ENCODE measurements at places on chromosomes 2 and 18.

DNA sequence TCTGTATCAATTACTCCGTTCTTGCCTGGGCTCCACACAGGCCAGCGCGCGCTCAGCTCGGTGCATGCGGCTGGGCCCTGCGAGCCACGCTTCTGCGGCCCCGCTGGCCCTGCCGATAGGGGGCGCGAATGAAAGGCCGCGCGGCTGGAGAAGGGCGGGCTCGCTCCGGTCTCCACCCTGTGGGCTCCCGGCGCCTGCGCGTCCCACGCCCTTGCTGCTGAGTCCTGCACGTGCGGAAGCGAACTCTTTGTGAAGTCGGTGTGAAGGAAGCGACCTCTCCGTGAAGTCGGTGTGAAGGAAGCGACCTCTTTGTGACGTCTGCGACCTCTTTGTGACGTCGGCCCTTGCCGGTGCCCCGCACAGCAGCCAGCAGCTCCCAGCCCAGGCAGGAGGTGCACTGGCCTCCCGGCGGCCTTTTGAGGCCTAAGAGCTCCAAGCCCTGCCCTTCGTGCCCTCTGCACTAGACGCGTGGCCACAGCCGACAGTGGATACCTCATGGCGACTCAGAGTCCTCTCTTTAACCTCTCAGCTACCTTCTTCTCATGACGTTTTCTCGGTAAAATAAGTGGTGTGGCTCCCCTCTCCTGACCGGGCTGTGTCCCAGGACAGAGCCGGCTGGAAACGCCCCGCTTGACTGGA lies 391.9 kb upstream of the RAB6C start:
- no peak for DNase-seq

DNA sequence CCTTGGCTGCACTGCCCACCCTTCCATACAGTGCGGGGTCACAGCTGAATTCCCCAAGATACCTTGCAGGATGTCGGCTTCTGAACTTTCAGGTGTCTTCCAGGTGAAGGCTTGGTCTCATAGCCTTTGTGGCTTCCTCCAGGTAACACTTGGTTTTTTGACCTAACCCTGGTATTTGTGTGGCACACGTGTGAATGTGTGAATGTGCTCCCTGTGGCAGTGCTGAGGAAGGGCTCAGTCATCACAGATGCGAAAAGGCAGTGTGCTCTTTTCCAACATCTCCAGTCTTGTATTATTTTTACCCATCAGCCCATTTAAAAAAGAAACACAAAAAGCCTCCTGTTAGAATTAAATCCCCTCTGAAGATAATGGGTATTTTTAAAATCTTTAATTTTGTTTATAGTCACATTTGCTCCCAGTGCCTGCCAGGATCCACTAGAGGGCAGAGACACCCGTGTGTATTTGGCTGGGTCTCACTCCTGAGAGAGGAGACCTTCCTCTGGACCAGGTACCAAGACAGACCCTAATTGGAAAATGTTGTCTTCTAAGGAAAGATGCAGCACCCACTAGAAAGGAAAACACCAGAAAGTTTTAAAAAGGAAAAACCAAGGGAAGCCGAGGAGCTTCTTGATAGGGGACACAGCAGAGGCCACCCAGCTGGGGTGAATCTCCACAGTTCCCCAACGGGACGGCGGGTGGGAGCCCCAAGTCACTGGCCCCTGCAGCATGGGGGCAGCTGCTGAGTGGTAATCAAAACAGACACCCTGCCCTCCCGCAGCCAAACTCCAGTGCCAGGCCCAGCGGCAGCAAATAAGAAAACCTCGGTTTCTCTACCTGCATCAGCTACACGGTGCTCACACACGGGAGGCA lies 27.7 kb downstream of the FAM110C start:
- DNase-seq: no peak

DNA sequence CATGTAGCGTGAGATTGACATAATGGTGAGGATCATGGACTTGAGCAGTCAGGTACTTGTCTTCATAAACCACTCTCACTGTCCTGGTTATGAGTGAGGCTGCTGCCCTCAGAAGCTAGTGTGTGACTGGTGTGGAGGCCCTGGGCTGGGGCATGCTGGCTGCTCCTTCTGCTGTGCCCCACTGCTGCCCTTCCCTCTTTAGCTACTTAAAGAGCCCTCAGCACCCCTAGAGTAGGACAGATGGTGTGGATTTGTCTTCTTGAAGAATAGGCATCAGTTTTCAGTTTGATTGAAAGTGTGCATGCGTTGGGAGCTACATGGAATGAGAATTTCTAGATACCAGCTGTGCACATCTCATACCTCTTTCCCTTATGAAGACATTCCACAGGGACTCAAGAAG lies 15.4 kb downstream of the CPLX4 start:
- no peak for DNase-seq

DNA sequence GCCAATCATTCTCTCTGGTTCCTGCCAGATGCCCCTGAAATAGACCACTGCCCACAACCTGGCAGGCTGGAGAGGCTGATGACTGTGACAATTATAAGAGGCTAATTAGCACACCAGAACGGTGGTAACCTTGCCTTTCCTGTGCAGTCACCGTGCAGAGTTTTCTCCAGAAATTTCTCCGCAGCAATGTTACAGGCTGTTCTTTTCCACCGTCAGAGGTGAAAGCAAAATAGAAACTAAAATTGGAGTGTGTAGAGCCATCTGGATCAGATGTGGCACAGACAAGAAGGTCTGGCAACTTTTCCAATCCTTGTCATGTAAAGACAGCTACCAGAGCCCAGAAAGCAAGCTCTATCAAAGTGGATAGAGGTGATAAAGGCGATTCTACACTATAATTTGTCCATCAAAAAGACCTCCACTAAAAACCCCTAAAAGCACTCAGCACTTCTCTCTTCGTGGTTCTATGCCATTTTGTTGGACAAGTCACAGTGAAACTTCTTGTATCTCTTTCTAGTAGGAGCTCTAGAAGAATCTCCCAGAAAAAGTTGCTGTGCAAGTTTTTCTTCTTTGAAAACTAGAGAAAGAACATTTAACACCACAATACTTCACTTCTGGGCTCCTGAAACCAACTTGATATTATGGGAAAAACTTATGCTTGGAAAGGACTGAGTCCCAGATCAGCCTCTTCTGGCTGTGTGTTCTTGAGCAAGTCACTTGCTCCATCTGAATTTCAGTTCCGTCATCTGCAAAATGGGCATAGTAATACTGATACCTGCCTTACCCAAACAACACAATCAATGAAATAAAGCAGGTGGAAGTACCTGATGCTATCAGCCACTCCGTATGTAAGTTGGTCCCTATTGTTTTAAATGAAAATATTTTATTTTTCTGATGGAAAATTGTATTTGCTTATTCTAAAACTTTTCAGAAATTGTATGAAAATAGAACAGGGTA lies 295.6 kb upstream of the DLGAP1 start:
- no peak for DNase-seq

DNA sequence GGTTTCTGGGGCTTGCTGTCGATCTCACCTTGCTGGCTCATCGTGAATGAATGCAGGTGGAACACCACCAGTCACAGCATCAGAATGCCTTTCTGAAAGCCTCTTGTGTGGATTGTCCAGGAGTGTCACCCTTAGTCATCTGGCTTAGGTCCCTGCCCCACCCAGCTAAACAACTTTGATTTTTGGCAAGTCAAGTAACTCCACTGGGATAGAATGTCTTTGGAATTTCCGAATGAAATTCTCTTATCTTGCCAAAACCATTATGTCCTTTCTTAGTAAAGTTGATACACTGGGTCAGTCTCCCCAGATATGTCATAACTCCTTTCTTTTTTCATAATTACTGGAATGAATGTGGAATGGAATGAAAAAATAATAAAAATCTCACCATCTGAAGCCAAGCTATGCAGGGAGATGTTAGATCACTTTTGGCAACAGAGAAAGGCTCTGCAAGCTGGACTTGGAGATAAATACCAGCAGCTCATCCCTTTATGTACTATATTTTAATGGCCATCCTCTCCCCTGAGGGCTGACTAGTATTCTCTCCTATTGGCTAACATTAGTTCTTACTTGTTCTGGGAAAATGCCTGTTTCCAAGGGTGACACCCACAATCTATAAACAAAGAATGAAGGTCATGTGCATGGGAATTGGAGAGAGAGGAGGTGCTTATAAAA lies 35.4 kb downstream of the INSIG2 start:
- DNase-seq: no peak

GRCh38 chr2:13597176-13597575 lies 880.4 kb downstream of the TRIB2 start:
- DNase-seq: no peak

GRCh38 chr2:145256551-145256950 lies 736.6 kb upstream of the ZEB2 start:
- DNase-seq: no peak

DNA sequence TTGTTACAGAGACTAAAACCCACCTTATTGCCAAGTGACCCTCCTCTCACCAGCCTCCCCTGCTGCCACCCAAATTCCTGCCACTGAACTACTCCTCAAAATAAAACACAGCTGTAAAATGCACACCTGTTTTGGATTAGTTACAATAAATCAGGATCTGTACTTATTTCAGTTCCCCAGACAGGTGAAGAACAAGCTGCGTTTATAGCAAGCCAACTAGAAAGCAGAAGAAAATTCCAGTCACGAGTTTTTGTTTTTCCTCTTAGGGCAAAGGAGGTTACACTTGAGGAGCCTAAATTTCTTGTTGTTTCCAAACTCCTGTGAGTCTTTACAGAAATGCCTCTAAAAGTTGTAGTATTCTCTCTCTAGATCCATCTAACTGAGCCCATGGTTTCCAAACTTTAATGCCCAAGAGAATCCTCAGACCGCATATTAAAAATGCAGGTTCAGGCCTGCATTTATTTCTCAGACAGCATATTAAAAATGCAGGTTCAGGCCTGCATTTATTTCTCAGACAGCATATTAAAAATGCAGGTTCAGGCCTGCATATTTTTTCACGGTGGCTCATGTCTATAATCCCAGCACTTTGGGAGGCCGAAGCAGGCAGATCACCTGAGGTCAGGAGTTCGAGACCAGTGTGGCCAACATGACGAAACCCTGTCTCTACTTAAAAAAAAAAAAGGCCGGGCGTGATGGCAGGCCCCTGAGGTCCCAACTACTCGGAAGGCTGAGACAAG lies 62.2 kb downstream of the ALPK2 start:
- no peak for DNase-seq

- no peak for DNase-seq
Measured at GRCh38 chr18:77866351-77866750, 616.7 kb downstream of the GALR1 start.

GRCh38 chr2:160406591-160407392 lies 86.8 kb downstream of the RBMS1 start:
- DNase-seq: peak; percentile 44

GRCh38 chr2:39991298-39991697 lies 212.2 kb upstream of the THUMPD2 start:
- no peak for DNase-seq

DNA sequence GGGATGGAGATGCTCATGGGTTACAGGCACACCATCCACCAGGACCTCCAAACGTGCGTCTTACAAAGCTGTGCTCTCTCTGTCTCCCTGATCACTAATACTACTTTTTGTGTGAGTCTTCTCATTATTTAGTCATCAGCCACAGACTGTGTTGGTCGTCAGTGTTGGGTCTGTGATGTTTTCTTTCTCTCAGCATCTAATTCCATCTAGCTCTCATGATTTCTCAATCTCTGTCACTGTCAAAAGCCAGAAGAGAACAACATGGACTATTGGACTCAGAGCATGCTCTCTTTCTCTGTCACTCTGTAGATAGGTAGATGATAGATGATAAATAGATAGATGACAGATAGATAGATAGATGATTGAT lies 6.0 kb upstream of the ARL4C start:
- DNase-seq: no peak

- DNase-seq: no peak
Measured at GRCh38 chr2:168137510-168138180, 109.8 kb downstream of the STK39 start.

DNA sequence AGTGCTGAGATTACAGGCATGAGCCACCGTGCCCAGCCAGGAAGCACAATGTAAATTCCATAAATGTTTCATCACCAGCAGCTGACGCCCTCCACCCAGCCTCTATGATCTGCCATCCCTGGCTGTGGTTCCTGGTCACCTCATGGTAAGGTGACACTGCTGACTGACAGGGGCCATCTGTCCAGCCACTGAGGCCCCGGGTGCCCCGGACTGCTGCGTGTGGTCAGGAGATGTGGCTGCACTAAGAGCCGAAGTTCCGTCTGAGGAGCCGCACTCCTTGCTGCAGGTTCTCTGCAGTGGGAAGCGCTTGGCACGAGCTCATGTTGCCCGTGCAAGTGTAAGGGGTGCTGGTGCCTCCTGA lies 10.9 kb downstream of the NTSR2 start:
- DNase-seq: no peak

- no peak for DNase-seq
Measured at GRCh38 chr2:119879502-119879901, 119.8 kb downstream of the PTPN4 start.

- DNase-seq: no peak
Measured at GRCh38 chr2:529424-529823, 147.8 kb downstream of the TMEM18 start.

DNA sequence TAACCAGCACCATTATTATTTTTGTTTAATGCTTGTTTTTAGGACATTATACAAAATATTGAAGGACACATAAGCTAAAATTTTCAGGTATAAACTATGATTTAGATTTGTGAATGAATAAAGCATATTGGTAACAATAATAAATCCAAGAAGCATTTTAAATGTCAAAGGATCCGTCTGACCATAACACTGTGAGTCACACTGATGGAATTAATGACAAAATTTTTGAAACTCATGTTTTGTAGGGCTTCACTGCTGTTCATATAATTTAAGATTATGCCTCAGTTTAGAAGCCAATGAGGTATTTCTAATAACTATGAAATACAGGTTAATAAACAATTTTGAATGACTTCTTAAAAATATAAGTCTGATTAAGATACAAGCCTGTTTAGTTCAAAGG lies 124.6 kb downstream of the TMEFF2 start:
- DNase-seq: no peak

DNA sequence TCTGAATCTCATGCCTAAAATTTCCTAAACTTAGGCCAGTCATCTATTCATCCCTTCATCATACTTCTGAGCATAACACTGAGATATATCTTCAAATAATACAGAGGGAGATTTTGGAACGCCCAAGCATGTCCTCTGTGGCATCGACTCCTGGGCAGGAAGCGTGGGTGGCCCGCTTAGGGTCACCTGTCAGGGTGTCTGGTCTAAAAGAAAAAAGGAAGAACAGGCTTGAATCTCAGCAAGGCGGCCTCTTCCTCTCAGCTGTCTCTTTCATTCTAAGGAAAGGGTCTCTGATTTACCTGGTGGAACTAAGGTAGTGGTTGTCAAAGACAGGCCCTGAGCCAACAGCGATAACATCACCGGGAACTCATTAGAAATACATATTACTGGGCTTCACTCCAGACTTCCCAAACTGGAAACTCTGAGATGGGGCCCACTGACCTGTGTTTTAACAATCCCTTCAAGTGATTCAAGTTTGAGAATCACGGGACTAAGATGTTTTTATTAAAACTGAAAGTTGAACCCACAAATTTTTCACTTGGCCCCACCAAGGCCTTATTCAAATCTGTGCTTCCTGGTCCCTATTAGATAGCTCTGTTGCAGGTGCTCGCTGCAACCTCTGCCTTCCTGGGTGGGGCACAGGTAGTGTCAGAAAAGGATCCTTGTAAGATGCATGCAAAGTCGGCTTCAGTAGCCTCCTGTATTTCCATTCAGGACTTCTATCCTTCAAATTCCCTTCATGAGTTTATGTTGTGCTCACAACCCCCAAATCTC lies 162.3 kb upstream of the CCDC68 start:
- no peak for DNase-seq

- no peak for DNase-seq
Measured at GRCh38 chr18:13232971-13233786, 14.6 kb downstream of the LDLRAD4 start.

Data from stimulated activated CD4-positive, alpha-beta T cell treated with anti-CD3 and anti-CD28 coated beads, Interleukin-1b, Interleukin-23, amount 100 ng/mL, for 1 hour (primary cell).